ENCODE measurements at places on chromosomes 7 and 10. TPM values are rescaled to one million over a fixed set of nuclear protein-coding genes. Genes with fewer than 3 reads are reported as not detected.

SNCG gene
- total RNA-seq = 169 TPM

TOMM7 gene
- total RNA-seq = 110 TPM

MIOS gene
- 35.2 TPM for total RNA-seq

NPFFR1 gene
- 0.50 TPM for total RNA-seq

RPEL1 gene
- not detected for total RNA-seq

PAX2 gene
- total RNA-seq = 1.9 TPM

CUX1 gene
- total RNA-seq = 58.2 TPM

PROSER2 gene
- 3.1 TPM for total RNA-seq

PPP1R9A gene
- 69.9 TPM for total RNA-seq

ANXA8 gene
- total RNA-seq = 0.17 TPM

SPDYE5 gene
- 0.10 TPM for total RNA-seq

ECHDC3 gene
- 2.4 TPM for total RNA-seq

CYP51A1 gene
- total RNA-seq = 140 TPM
